ENCODE measurements at places on chromosomes 4 and X.

GRCh38 chrX:44020693-44021092 lies 47.5 kb upstream of the NDP start:
- DNase-seq: no peak

DNA sequence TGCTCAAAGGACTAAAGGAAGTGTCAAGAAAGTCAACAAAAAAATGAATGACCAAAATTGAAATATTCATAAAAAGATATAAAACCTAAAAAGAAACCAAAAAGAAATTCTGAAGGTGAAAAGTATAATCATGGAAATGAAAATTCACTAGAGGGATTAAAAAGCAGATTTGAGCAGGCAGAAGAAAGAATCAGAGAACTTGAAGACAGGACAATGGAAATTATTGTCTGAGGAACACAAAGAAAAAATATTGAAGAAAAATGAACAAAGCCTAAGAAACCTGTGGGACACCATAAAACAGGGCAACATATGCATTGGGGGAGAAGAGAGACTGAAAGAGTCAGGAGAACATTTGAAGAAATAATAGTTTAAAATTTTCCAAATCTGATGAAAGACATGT lies 9.9 kb upstream of the SPON2 start:
- DNase-seq: no peak

DNA sequence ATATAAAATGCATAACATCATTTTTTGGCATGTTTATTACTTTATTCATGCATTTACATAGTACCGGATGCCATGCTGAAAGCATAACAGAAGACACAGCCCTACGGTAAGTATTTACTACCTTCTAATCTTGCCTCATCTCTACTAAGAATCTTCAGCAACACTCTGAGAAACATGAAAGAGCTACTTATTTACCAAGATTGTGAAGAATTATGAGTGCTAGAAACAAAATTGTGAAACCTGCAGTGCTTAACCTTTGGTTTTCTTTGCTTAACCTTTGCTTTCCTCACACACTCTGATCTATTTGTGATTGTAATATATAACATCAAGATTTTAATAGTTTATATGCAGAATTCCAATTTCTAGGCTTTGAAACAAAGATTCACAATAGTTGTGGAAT lies 7.4 kb downstream of the ANTXR2 start:
- no peak for DNase-seq

DNA sequence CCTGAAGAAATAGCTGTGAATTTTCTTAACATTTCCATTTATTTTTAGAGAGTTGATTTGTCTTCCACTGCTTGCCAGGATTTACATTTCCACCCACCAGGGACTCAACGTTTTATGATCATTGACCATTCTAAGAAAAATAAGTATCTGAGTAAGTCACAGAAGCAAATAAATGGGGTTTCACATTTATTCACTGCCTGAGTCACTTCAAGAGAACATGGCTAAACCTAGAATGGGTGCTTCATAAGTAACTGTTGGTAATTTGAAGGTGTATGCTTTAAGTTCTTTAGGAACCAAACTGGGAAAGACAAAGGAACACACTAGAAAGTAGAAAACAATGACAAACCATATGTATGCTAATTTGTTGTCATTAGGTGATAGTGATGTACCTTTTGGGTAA lies 43.2 kb upstream of the GRIA3 start:
- no peak for DNase-seq

GRCh38 chrX:71111141-71111843 lies at the start of gene IL2RG:
IL2RG (minus strand) TSS chrX:71111577; CDS start chrX:71111539, 38 bp downstream.
- no peak for DNase-seq

DNA sequence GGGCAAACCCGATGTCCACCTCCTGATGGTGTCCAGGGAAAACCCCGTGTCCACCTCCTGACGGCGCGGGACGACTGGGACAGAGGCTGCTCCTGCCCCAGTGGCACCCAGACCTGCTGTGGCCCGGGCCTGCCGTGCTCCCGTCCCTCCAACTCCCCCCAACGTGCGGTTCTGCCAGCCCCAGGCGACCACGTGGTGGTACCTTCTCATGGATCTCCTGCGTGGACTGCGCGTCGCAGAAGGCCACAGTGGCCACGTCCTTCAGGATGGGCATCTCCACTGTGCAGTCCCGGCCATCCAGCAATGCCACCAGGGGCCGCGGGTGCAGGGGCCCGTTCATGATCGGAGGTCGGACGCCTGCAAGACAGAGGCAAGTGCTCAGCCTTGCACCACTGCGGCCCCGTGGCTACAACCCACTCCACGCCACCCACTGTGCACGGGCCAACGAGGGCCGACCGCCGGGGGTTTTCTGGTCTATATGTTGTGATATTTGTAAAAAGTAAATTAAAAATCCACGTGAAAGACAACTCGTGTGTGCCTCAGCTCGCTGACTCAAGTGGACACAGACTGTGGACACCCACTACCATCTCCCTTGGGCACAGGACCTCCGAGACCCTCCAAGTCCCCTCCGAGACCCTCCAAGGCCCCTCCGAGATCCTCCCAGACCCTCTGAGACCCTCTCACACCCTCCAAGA lies 10.8 kb downstream of the CTBP1 start:
- DNase-seq: no peak

DNA sequence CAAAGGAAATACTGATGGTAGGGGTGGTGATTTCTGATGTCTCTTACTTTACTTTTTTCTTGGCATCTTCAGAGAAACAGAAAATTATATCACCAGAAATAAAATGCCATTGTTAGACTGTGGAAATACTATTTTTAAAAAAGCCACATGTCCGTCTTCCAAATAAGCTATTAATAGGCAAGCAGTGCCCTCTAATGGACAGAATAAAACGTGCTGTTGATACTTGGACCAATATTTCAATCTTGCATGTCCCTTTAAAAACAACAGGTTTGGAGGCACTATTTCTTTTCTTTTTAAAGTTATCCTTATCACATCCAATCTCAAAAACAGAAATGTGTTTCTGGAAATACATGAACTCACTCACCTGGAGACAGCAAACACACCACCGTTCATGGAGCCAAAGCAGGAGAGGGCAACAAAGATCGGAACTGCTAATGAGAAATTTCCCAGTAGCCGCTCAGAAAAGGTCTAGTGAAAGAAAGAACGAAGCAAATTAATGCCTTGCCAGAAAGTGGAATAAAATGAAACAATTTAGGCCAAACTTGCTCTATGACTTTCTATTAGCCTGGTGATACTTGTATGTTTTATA lies 59.2 kb downstream of the SLC7A11 start:
- no peak for DNase-seq

DNA sequence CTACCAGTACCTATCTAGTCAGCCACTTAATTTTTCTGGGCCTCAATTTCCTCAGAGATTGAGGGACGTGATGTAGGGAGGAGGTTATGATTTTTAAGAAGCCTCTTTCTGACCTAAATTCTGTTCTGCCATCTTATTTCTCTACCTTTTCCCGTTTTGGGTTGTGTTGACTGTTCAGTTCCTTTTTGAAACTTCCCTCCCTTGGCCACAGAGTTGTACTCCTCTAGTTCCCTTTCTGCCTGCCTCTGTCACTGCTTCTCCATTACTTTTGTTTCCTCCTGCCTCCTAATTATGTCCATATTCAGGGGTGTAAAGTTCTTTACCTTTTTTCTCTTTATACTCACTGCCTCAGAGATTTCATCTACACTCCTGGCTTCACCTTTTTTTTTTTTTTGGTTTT lies 25.4 kb downstream of the CLCN5 start:
- DNase-seq: no peak

- DNase-seq: no peak
These were observed 51.3 kb downstream of the RUFY3 start for GRCh38 chr4:70772929-70773555.

GRCh38 chrX:44025555-44025954 lies 52.4 kb upstream of the NDP start:
- no peak for DNase-seq

GRCh38 chr4:181946902-181947301 lies 296.3 kb upstream of the TENM3 start:
- no peak for DNase-seq

DNA sequence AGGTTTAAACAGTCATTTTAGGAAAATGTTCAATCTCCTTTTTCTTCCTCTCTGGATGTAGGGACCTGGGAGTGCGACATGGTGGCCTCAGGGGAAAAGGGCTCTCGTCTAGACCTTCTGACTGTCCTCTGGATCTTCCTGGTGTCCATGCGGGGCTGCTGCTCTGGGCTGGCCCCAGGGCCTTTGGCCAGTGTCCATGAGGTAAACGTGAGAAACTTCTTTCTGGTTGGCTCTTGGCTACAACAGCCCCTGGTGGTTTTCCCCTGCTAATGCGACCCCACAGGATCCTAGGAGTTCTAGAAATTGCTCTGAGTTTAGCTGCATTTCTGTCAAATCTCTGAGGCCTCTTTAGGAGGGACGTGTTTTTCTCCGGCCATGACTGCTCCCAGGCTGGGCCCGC lies 85.7 kb downstream of the MFAP3L start:
- DNase-seq: no peak

DNA sequence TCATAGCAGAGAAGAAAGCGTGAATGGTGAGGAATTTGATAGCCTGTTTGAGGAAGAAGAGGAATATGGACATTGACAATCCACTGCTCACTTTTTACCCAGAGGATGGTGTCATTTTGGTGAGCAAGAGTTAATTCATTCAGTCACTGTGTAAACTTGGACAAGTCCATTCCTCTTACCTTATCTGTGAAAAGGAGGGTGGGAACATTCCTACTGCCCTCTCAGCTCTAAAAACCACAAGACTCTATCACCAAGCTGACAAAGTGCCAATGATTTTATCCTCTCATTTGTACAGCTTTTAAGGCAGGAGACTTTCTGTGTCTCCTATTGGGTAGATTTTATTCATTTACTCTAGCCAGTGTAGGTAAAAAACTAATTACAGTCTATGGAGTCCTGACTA lies 103.8 kb downstream of the LUZP4 start:
- no peak for DNase-seq

DNA sequence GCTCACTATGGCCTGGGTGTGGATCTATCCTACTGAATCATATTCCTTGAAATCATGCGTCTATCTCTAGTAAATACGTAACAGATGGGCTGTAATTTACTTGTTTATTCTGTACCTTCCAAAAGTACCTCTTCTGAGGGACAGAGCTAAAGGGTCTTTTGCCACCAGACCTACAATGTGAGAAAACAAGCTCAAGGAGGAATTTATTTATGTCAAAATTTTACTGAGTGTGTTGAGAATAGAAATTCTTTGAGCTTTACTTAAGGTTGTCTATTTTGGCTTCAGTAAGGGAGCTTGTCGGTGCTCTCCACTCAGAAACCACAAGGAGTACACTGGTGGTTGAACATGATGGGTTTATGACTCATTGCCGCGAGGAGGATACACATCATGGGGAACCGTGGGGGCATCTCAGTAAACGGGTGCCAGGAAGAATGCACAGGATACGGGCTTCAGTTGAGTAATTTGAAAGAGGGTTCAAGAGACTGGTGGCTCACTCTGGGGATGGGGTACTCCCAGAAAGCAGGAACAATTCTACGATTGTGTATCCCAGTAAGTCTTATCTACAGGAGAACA lies 3.0 kb downstream of the ANK2 start:
- DNase-seq: no peak

- no peak for DNase-seq
These were observed 84.8 kb downstream of the PHEX start for GRCh38 chrX:22116605-22117546.

GRCh38 chr4:152464030-152464823 lies 71.7 kb downstream of the FBXW7 start:
- no peak for DNase-seq

DNA sequence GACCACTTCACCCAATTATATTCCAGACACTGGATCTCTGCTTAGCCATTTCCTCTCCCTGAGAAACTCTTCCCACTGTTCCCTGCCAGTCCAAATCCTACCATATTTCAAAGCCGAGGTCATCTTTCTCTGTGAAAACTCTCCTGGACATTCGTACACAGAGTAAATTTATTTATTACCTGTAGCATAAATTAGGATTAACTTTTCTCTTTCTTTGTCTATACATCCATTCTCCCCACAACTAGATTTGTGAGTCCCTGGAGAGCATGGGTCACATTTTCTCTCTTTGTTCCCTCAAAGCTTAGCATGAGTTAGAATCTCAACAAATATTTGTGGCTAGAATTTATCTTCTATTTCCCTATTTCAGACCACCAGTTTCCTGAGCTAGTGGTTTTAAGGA lies 27.8 kb upstream of the SMIM10 start:
- DNase-seq: no peak

GRCh38 chr4:68129793-68130192 lies at the start of gene TMPRSS11F:
TMPRSS11F (minus strand) TSS chr4:68129869; CDS start chr4:68129820, 49 bp downstream.
- no peak for DNase-seq

DNA sequence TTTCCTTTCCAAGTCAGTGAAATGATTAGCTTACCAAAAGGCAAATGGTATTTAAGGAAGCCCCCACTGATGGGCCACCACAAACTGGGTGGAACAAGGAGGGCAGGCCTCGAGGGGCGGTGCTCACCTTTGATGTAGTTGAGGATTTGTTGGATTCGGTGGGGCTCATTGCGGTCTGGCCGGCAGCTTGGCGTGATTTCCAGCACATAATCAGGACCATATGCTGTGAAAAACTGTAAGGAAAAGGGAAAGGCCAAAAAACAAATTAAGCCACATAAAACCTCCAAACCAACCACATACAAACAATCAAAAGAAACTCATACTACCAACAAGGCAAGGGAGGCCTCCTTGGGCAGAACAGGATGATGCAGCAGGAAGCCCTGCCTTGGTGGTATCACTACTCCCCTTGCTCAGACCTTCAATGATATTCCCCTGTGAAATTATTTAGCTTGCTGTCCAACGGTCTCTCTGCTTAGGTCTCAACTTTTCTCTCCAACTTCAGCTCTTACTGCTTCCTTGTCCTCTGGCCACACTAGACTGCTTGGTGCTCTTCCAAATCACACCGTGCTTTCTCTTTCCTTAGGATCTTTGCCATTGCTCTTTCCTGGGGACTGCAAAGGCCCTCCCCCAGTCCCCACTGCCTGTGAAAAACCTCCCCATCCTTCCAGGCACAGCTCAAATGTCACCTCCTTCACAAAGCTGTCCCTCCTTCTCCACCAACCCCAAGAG lies 46.1 kb upstream of the CITED1 start:
- no peak for DNase-seq

GRCh38 chr4:69684804-69685203 lies 31.8 kb upstream of the UGT2A1 start:
- no peak for DNase-seq

DNA sequence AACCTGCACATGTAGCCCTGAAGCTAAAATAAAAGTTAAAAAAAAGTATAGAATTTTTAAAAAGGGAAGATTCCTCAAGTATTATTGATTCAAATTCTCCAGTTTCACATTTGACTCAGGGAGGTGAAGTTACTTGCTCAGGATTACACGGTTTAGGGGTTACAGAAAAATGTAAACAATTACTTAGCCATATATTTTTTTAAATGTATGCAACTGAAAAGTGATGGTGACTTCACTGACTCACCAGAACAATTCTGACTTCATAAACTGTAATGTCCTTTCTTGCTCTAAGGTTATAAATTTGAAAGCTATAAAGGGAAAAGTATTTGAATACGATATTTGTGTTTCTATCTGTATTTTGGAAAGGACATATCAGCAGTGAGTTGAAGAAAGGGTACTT lies 371.2 kb downstream of the SPRY1 start:
- DNase-seq: no peak

Data from stimulated activated CD8-positive, alpha-beta memory T cell treated with anti-CD3 and anti-CD28 coated beads, Interleukin-15, amount 100 ng/mL, for 24 hours (primary cell).